ENCODE measurements at places on chromosomes 16 and 17. TPM values are rescaled to one million over a fixed set of nuclear protein-coding genes. Genes with fewer than 3 reads are reported as not detected.
A peak's percentile ranks its signal among the peaks of the same experiment; 100 is the strongest.

The TMEM114 gene
- total RNA-seq = not detected

The RNU2-1 gene
- 8,313 TPM for total RNA-seq

The ARRB2 gene
- total RNA-seq = 73.4 TPM

The ABCC12 gene
- total RNA-seq = 0.07 TPM

The TMEM238L gene
- not detected for total RNA-seq

The MFAP4 gene
- total RNA-seq = 0.26 TPM

The C16orf96 gene
- 0.30 TPM for total RNA-seq

The FAM20A gene
- total RNA-seq = 0.86 TPM

The CCL17 gene
- total RNA-seq = not detected

The DNAH17 gene
- total RNA-seq = not detected

The SPAG5 gene
- 147 TPM for total RNA-seq

The GJC1 gene
- total RNA-seq = 143 TPM

DNA sequence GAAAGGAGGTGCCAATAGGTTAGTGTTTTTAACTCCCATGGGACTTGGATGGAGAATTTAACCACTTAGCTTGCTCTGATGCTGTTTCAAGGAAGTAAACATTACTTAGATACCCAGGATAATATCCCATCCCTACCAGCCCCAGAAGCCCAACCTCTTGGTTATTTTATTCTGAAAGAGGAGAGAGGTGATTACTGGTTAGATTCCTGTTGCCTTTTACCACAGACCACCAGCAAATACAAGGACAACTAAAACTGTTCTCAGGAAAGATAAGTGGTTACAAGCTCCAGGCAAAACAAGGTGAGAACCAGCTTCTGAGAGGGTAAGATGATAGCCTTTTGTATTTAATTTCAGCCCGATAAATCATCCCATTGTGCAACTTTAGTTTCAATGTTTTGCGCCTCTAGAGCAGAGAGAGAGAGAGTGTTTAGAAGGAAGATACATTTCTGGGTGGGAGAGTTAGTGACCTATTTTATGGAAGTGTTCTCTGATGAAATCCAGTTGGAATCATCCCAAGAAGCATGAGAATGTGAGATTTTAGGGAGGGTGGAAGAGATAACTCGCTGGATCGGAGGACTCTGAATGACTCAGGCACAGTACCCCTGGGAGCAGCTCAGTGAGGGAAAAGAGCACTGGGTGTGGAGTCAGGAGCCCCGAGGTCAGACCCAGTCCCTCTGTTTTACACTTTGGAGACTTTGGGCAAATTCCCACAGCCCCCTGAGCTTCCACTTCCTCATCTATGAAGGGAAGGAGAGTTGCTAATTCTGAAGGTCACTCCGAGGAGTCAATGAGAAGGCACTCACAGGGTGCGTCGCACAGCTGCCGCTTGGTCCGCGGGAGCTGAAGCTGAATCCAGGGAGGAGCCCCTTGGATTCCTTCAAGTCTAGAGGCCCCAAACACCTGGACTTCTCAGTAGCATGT, 12.1 kb downstream of the GLP2R start:
- DNase-seq = no peak

DNA sequence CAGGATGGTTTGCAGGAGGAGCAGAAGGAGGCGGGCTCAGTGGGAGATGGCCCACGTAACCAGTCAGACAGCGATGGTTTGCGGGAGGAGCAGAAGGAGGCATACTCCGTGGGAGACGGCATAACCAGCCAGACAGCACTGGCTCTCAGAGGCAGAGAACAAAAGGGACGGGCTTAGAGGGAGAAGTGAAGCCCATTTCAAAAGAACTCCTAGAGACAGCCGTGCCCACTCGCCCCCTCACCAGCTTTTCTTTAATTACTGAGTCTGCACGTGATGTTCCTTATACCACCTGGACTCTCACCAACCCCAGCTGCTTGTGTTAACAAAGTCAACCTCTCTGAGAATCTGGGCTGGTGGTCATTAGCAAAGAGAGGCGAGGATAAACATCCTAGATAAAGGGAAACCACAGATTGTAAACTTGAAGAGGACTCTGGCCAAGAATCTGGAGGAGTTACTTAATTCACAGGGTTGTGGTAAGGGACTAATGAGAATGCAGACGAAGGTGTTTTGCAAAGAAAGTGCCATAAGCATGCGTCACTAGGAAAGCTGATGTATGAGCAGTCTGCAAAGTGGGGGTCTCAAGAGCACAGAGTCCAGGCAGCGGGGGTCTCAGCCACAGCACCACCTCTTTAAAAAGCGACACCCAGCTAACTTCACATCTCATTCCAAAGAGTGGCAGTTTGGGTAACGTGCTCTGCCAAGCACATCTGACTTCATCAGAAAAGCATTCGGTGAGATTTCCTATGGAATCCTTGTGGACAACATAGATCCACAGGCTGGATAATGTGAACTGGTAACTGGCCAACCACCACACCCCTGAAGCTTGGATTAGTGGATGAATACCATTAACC, 51.7 kb downstream of the NXN start:
- no peak for DNase-seq

DNA sequence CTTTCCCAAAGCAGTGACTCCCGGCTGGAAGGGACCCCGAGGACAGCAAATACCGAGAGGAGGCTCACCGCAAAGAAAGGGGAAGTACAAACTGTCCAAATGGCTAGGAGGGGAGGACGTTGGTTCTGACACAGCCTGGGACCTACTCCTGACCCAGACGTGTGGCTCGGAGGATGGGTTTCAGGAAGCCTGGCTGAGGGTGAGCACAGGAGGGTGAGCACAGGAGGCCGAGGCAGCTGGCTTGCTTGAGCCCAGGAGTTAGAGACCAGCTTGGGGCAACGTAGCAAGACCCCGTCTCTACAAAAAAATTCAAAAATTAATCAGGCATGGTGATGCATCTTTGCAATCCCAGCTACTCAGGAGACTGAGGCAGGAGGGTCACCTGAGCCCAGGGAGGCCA, 83.2 kb downstream of the C16orf78 start:
- no peak for DNase-seq

- no peak for DNase-seq
These were observed 197.2 kb upstream of the CHMP6 start for GRCh38 chr17:80794281-80795089.

DNA sequence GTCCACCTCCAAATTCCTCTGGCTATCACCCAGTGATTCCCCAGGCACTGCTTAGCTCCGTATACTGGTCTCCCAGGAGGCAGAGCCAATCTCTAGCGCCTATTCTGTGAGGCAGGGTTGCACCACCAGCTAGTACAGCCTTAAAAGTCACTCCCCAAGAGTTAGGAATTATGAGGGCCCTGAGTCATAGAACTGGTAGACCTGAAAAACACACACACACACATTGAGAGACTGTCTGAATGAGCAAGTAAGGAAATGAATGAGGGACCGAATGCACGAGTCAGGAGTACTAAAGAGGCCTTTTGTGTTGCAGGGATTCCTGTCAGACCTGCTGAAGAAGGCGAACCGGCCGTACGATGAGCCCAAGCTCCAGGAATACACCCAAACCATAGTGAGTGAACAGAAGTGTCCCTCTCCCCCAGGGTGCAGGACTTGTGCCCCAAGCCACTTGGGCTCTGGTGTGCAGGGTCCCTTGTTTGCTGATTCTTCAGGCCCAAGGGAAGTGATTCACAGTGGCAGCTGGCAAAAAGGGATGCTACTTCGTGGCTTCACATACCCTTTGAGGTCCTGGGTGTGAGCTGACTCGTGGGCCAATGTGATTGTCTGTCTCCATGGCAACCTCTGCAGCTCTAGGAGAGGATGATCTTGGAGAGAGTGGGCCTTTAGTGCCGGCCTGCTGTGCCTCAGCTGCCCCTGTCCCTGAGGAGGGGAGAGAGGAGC, 24.7 kb downstream of the CALB2 start:
- DNase-seq = no peak

GRCh38 chr17:50133769-50134099, 3.8 kb upstream of the SAMD14 start:
- no peak for DNase-seq

DNA sequence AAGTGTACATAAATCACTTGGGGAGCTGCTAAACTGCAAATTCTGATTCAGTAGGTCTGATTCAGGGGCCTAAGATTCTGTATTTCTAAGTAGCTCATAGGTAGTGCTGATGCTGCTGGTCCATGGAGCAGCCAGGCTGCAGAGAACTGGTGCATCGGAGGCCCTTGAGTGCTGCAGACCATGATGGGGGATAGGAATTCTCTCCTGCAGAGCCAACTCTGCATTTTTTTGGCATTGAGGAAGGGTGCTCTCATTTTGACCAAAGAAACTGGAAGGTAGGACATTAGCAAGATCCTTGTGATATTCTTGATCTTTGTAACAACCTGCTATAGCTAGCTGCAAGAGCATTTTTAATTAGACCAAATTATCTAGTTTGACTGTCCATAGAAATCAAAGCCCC, 4.7 kb downstream of the HOXB2 start:
- DNase-seq = no peak

GRCh38 chr17:80861418-80861815, 130.2 kb upstream of the CHMP6 start:
- no peak for DNase-seq

GRCh38 chr16:12205378-12206097, 229.0 kb downstream of the SNX29 start:
- no peak for DNase-seq

GRCh38 chr17:67769231-67769630, 51.5 kb downstream of the NOL11 start:
- no peak for DNase-seq

DNA sequence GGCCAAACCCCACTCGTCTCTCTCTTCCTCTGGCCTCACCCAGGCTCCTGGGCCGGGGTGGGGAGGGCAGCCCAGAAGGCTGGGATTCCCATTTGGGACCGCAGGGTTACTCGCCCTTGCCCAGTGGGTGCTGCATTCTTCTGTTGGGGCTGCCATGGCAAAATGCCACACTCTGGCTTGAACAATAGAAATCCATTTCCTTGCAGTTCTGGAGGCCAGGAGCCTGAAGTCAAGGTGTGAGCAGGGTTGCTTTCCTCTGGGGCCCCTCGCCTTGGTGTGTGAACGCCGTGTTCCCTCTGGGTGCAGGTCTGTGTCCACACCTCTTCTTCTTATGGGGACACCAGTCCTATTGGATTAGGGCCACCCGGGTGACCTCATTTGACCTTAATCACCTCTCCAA, 105.8 kb upstream of the GSE1 start:
- DNase-seq = no peak

- no peak for DNase-seq
These were observed 7.7 kb downstream of the CDH1 start for GRCh38 chr16:68744744-68745280.

GRCh38 chr16:72725643-72726042, 322.3 kb downstream of the ZFHX3 start:
- DNase-seq = no peak

GRCh38 chr16:52546291-52547003, 496 bp downstream of the TOX3 start:
- DNase-seq = no peak

GRCh38 chr17:74452033-74452840, 14.2 kb upstream of the CD300A start:
- DNase-seq = no peak

- no peak for DNase-seq
These were observed 10.5 kb downstream of the PIMREG start for GRCh38 chr17:6454495-6455320.

GRCh38 chr16:28093385-28093725, 29.8 kb upstream of the GSG1L start:
- DNase-seq = no peak

DNA sequence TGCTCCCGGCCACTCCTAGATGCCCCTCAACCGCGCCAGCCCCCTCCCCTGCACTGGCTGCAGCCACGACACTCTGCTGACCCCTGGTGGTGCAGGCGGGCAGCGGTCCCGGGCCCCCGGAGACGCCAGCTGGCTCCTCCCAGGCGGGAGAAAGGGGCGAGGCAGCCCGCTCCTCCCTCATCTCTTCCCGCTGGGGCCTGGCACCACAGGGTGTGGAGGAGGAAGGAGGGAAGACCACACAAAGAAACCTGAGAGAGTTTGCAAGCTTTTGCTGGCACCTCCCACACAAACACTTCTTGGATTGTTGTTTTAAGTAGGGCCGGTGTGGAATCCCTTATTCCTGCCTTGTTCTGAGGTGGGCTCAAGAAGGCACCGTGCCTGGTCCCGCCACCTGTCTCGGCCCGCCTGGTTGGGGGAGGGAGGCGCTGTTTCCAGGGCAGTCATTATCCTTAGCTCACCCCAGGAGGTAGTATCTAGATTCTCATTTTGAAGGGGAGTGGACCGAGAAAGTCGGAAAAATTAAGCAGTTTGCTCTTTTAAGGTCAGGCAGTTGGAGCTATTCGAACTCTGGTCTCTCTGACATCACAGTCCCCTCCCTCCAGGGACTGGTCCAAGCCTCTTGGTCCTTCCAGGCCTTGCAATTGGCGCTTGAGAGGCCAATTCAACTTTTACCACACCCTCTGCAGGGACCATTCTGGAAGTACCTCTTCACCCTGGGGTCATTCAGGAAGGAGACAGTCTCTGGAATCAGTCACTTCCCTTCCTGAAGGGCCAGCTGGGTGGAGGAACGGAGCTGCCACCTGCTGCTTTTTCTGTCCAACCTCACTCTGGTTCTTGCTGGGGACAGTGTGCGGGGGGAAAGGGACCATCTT, 959 bp upstream of the ANKRD13B start:
- peak; percentile 100 for DNase-seq

- no peak for DNase-seq
These were observed 11.5 kb upstream of the UMOD start for GRCh38 chr16:20364051-20364450.

DNA sequence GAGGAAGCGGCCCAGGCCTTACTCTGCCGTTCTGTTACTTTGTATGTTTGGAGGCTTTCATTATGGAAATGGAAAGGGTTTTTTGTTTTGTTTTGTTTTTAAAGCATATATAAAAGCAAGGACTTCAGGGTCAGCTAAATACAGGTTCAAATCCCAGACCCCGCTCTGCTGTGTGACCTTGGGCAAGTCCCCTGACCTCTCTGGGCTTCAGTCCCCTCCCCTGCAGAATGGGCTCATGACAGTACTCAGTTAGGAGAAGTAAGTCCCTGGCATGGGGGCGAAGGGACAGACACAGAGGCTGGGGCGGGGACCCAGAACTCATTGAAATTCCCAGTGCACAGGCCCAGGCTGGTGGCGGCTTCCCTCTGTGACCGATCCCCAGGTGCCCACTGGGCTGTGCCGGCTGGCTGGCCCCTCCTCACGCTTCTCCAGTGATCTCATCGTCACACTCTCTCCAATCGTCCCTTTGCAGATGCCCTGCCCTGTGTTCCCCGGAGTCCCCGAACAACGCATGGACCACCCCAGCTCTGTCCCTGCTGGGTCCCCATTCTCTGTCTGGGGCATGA, 979 bp upstream of the CIBAR2 start:
- no peak for DNase-seq

DNA sequence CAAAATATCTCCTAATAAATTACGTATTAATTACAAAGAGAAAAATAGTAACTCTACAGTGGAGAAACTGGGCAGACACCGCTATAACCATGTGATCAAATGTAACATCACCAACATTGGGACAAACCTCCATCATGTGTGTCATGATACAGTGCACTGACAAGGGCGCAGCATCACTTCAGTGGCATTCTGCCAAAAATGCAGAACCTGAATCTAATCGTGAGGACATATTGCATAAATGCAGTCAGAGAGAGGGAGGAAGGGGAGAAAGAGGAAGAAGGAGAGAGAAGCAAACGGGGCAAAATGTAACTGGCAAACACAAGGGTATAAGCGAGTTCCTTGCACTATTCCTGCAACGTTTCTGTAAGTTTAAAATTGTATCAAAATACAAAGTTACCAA, 74.2 kb upstream of the MARCHF10 start:
- no peak for DNase-seq

All from neural crest cell (in vitro differentiated cells).